ENCODE measurements at places on chromosomes 1 and 21.

DNA sequence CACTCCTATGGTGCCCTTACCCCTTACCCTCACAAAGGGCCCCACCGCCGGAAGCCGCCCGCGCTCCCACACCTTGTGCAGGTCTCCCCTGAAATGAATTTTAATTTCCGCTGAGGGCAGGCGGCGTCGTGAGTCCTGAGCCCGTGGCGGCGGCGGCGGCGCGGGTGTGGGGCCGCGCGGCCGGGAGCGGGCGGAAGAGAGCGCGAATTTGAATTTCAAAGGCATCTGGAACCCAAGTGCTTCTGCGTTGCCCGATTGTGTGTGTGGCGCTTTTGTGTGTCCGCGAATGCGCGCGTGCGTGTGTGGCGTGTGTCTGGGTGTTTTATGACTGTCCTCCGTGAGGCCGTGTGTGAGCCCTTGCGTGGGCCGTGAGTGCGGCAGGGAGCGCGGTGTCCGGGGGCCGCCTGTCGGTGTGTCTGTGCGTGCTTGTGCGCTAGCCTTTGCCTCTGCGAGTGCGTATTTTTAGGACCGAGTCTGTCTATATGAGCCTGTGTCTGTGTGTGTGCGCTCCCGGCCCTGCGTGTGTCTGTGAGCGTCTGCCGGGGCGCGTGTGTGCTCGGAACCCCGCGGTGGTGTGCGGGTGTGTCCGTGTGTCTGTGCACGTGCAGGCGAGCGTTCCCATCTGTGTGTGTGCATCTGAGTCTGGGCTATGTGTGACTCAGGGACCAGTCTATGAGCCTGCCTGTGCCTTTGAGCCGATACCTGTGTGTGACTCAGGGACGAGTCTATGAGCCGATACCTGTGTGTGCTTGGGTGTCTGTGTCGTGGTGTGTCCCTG lies 7.9 kb upstream of the ADGRB2 start:
- no peak for DNase-seq

- no peak for DNase-seq
Observed at GRCh38 chr1:245923215-245923614, 583.9 kb downstream of the SMYD3 start.

DNA sequence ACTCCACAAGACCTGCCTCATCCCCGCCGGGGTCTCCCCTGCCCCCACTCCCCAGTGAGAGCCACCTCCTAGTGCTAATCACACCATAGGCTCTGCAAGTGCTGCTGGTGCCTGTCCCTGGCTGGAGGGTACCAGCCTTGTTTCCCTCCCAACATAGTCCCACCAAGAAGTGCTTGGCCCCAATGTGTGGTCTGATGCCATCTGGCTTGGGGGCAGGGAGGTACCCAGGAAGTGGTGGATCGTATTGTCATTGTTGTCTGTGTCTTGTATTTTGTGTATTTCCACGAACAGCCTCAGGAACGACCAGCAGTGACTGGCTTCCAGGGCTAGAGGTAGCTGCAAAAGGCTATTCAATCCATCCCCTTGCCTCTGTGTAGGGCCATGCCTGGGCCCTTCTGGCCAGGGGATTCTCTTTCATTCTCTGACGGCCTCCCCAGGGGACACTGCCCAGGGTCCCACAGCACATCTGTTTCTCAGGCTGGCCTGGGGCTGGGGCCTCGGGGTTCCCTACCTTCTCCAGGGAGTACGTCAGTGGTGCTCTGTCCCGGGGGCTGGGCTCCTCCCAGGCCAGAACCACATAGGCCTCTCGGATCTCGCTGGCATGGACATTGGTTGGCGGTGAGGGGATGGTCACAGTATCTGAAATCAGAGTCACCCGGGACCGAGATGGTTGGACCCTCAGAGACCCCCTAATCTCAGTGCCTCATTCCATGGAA lies 22.8 kb downstream of the MYOM3 start:
- DNase-seq = no peak

DNA sequence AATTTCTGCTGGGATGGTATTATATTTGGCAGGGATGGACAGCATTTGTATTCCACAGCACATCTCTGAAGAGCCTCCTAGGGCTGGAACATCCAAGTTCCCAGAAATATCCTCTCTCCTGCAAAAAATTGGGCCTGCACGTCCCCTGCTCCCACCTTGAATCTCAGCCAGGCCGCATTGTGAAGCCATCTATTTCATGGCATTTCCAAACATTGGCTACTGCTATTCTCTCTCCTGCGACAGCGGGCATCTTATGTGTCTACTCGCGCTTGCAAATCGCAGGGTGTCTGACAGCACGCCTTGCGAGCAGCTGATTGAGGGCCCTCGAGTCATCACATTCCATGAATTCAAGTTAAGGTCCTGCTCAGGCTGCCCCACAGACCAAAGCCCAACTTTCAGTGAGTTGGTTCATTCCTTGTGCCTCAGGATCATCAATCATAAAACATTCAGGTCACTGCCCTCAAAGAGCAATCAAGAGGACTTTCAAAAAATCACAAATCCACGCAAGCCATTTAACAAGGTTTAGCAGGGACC lies 15.8 kb downstream of the RGS8 start:
- DNase-seq = no peak

DNA sequence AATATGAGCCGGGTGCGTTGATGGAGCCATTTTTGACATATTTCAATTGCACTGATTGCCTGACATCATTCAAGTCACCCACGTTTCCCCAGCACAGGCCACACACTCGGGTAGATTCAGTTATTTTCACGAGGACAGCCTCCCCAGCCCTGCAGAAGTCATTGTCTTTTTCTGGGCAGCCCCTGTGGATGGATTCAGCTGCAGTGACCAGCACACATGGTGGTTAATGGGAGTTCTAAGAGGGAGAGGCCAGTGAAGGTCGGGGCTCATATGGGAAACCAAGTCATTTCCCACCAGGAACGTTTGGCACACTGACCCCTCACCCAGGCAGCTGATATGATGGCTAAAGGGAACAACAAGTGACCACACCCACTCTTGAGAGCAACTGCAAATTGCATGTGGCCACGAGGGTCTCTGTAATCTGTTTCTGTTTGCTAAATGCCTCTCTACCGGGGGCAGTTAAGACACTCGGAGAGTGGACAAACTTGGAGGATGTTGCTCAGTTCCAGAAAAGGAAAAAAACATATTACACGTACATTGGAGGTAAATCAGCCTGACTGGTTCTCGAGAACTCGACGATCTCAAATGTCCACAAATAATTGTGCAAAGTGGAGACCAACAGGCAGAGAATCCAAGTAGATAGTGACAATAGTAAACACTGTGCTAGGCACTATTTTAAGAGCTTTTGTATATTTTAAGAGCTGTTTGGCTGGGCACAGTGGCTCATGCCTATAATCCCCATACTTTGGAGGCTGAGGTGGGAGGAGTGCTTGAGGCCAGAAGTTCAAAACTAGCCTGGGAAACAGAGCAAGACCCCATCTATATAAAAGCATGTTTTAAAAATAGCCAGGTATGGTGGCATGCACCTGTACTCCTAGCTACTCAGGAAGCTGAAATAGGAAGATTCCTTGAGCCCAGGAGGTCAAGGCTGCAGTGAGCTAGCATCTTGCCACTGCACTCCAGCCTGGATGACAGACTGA lies 167.2 kb upstream of the IRF2BP2 start:
- no peak for DNase-seq

DNA sequence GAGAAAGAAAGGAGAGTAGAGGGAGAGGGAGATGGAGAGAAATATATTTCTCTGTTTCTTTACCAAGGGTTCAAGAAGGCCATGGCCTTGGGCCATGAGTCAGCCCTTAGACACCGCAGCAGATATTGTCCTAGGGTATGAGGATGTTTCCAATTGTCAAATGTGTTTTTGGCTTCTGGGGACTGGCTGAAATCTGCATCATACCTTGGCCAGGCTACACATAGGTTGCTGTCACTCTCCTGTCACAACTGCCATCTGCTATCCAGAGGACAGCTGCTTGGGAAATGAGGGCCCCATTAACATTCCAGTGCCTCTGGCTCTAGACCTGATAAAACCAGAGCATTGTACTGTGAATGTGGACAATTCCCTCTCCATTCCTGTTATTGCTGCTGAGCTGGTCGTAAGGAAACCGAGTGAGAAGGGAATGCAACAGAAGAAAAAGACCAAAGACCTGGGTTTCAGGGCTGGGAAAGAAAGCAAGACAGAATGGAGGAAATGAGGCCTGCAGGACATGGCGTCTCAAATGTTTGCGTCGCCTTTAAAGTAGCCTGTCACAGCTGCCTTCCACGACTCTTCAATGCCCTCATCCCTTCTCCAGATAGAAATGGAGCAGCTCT lies 8.8 kb upstream of the PIGC start:
- DNase-seq = no peak

GRCh38 chr1:107692580-107693345 lies 272.2 kb downstream of the VAV3 start:
- DNase-seq = no peak

DNA sequence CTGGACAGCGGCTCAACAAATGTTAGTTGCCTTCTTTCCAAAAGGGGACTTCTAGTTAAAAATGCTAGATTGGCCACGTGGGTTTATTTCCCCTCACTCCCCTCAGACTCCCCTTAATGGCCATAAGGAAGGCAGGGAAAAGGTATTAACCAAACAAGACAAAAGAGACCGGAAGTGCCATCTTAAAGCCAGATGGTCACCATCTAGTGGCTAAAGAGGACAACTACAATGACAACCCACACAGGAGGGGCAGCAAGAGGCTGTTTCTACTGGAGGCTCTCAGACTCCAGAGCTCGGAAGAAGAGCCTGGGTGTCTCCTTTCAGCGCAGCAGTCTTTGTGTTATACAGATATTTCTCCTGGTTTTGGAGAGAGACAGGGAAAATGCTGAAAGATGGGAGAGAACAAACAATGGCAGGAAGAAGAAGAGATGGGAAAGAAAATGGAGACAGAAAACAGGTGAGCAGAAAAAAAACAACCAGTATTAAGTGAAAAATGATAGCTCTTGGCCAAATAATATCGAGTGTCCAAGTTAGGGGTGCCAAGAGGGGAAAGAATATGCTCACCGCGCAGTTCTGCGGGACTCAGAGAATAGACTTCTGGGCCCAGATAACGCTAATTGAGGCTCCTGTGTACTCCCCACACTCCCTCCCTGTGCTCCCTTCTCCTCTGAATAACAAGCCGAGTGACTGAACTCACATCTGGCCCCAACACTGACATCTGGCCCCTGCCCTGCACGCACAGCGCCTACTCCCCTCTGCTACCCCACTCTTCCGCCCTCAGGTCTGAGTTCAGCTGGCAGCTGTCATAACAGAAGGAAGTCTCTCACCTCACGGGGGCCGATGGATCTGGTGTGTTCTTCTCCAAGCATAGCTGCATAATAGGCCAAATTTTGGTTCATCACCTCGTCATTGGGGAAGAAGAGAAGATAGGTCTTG lies 9.6 kb downstream of the P3H1 start:
- DNase-seq = peak; percentile 61
